ENCODE measurements at places on chromosomes 1 and 21.

- DNase-seq, result no peak
Observed at GRCh38 chr1:7046314-7046713, 261.1 kb downstream of the CAMTA1 start.

DNA sequence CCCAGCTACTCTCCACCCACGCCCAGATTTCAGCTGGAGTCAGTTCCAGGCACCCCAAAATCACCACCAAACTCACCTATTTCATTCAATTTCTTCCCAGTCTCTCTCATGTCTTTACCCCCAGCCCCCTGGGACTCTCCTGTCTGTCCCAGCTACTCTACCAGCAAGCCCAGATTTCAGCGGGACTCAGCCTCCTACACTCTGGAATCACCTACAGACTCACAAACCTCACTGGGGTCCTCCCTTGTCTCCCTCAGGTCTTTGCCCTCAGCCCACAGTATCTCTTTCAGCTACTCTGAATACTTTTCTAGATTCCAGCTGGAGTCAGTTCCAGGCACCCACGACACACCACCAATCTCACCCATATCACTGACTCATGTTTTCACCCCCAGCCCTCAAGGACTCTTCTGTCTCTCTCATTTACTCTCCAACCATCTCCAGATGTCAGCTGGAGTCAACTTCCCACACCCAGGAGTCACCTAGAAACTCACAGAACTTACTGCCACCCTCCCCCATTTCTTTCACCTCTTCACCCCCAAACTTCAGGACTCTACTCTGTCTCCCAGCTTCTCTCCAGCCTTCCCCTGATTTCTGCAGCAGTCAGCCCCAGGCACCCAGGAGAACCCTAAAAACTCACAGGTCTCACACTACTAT lies 1529.3 kb upstream of the TPTE start:
- DNase-seq, result no peak

DNA sequence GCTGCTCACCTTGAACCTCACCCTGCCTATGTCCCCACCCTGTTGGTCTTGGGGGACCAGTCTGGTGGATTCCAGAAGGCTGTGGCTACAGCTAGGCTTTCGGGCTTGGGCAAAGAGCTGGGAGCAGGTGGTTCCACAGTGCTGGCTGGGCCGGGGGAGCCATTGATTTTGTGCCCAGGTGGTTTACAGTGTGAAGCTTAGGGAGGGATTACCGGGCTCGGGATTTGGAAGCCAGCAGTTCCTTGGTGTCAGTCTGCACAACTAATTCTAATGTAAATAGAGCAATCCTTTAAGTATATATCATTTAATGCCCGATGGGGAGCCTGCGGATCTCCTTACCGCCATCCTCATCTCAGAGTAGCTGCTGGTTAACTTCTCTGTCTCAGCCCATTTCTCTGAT lies 38.2 kb downstream of the PRDM16 start:
- DNase-seq, result no peak

DNA sequence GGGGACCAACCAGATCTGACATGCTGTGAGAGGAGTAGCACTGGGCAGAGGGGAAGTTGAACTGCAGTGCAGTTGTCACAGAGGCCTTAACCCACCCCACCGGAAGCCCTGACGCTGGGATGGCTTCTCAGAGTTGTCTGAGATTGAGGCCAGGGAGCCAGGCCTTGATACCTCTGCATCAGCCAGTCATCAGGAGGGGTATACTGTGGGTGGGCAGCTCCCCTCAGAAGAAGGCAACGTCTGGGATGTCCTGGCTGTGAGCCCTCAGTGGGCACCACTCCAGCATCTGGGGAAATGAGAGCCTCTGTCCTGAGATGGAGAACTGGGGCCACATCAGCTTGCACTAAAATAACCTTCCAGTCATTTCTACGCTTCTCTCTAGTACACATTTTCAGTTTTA lies 47.9 kb upstream of the BCAR3 start:
- no peak for DNase-seq

DNA sequence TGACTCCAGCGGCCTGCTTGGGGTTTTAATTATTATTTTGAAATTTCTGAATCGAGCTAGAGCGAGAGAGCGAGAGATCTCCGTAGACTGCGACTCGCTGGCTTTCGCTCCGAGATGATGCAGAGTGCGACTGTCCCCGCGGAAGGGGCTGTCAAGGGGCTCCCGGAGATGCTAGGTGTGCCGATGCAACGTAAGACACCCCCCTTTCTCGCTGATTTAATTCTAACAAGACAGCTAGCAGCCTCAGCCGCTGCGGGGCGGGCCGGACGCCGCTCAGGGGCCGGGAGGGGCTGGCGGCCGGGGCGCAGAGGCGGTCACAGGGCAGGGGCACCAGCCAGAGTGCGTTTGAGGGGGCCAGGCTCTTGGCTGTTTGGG lies 339 bp downstream of the LHX4 start:
- no peak for DNase-seq

- DNase-seq, result no peak
Observed at GRCh38 chr1:64546013-64546412, 76.1 kb downstream of the CACHD1 start.

DNA sequence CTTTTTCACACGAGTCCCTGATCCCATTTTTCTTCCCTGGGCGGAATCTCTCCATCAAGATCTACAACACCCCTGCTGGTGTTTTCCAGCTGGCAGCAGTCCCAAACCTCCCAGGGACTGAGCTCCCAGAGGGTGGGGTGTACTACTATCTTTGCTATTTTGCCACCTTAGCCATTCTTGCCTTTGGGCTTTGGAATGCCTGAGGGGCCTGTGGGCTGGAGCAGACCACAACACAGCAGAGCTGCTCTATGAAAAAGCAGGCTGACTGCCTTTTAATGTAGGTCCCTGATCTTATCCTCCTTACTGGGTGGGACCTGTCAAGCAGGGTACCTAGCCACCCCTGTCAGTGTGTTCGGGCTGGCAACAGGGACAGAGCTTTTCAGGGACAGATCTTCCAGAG lies 91.9 kb downstream of the KCNT2 start:
- DNase-seq, result no peak

GRCh38 chr1:27597516-27598294 lies 6.2 kb downstream of the AHDC1 start:
- no peak for DNase-seq

- DNase-seq, result no peak
Observed at GRCh38 chr21:44321846-44322450, 17.2 kb downstream of the CFAP410 start.

DNA sequence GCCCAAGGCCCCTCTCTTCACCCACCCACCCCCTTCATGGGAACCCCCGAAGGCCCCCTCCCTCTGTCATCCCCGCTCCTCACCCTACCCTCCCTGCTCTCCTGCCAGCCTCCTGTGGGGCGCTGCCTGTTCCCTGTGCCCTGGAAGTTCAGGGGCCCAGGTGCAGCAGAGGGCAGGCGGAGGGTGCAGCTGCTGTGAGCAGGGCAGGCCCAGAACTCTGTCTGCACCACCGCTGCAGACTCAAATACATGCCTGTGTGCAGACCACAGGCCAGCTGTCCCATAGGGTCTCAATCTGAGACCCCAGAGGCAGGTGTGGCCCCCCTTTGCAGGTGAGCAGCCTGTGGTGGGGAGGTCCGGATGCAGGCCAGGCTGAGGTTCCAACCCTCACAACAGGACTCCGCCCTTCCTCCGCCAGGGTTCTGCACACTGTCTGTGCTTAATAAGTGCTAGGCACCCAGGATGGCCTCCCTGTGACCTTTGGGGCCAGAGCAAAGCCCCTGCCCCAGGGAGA lies 62.5 kb downstream of the WNT9A start:
- DNase-seq, result no peak

DNA sequence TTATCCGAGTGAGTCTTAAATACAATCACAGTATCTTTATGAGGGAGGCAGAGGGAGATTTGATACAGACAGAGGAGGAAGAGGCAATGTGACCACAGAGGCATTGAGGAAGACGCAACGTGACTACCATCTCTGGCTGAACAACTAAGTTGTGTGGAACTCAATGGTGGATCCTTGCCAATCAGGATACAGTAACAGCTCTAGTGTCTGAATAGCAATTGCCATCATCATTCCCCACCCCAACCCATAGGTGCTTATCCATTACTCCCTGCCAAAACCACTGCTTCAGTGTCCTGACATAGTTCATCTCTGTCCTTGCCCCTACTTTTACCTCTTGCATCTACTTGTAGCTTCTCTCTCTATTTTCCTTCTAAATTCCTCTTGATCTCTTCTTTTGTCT lies 20.5 kb upstream of the RHBDL2 start:
- DNase-seq, result no peak

- no peak for DNase-seq
Observed at GRCh38 chr1:22910986-22911651, 61.5 kb downstream of the LACTBL1 start.

GRCh38 chr1:15835205-15835740 lies 12.2 kb upstream of the SPEN start:
- peak; percentile 27 for DNase-seq

DNA sequence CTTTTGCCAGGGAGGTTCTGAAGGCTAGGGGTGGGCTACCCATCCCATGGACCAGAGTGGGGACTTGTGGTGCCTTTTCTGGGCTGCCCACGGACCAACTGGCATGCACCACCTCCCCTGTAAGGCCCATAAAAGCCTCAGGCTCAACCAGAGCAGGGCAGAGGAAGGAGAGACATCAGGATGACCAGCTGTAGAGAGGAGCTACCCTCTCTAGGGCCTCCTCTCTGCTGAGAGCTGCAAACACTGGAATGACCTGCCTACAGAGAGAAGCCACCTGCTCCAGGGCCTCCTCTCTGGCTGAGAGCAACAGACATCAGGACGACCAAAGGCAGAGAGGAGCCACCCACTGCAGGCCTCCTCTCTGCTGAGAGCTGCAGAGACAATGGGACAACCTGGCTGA lies 140.9 kb downstream of the EIF4G3 start:
- no peak for DNase-seq

DNA sequence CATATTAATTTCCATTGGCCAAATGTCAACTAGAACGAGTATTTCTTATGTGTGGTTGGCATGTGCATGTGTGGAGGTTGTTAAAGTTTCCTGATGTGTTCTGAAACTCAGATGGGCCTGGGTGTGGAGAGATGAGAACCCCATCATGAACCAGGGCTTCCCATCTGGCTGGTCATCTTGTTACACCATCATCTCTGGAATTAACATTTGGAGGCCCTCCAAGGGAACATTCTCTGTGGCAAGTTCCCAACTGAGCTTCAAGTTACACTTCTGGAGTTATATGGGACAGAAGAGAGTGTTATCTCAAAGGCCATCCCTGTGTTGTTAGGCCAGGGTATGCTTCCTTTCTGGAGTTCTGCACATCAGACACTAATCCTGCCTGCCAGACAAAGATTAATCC lies 183.6 kb downstream of the TTLL7 start:
- no peak for DNase-seq

- DNase-seq, result no peak
Observed at GRCh38 chr1:183588827-183589226, 1.4 kb downstream of the NCF2 start.

DNA sequence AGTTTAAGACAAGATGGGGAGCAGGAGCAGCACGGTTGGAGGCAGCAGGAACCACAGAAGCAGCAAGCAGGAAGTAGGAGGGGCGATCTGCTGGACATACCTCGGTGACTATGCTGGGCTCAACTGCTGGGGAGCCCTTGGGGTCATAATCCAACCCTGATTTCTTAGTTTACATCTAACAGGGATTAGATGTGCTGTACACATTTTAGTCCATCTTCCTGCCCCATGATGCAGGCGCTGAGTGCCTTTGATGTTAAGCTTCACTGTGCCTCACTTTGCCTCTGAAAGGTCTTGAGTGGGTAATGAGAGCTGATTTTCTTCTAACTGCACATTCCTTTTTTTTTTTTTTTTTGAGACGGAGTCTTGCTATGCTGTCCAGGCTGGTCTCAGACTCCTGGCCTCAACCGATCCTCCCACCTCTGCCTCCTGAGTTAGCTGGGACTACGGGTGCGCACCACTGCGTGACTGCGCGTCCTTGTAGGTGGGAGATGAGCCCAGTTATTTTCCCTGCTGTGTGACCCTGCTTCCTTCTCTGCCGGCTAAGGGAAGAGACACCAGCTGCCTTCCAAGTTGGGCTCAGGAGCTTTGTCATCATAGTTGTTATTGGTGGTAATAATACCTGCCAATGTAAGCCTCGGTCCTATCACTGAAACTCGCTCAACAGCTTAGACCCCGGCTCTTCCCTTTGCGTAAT lies 1.1 kb upstream of the RCAN3 start:
- no peak for DNase-seq

GRCh38 chr1:43942411-43942810 lies 4.3 kb upstream of the IPO13 start:
- no peak for DNase-seq

GRCh38 chr21:45535341-45536081 lies 6.7 kb downstream of the SLC19A1 start:
- no peak for DNase-seq

DNA sequence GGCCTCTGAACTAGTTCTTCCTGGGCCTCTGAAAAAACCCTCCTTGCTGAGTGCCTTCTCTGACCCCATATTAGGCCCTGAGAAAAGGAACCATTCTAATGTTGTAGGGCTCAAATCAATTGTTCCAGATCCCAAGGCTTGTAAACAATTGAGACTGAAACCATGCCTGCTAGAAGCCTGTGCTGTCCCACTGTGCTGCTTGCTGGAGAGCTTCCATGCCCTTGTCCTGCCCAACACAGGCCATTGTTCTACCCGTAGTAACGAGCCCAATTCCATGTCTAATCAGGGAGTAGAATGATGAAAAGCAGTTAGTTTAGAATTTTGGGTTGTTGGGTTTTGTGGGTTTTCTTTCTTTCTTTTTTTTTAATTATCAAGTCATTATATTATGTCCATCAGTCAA lies 47.4 kb downstream of the ZNF281 start:
- no peak for DNase-seq

DNA sequence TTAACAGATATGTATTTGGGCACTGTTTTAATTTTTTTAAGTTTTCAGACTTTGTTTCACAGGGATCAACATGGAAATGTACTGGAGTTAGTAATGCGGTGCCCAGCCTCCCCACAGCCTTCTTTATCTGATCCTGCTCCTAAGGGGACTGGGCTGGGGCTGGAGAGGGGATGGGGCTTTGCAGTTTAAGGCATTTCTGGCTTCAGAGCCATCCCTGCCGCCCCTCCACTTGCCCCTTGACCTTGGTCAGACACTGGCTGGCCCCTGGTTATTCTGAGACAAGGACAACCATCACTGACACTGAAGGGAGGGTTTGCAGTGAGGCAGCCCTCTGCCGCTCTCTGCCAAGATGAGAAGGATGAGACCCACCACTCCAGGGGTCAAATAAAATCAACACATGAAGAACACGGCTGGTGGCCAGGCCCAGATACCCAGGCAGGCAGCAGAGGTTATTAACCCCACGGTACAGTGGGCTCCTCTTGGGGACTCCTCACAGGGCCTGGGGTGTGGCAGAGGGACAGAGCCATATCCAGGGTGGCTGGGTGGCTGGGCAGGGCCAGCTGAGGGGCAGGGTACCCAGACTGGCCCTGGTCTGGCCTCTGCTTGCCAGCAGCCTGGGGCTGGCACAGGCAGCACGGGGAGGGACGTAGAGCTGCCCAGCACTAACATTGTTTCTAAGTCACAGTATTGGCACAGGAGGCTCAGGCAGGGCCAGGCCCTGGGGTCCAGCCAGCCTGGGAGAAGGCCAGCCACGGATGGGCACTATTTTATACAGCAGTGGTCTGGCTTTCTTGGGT lies 7.2 kb upstream of the UBE2U start:
- DNase-seq, result no peak

DNA sequence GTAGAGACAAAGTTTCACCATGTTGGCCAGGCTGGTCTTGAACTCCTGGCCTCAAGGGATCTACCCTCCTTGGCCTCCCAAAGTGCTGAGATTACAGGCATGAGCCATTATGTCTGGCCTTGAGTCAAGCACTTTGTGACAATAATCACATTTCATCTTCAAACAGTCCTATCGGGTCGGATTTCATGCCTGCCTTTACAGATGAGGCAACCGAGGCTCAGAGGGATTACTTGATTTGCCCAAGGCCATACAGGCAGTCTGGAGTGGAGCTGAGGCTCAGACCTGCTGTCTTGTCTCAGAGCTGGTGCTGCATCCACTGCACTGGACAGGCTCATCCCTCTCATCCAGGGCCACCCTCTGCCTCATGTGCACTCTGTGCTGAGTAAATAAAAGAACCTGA lies 26.6 kb downstream of the FAM151A start:
- DNase-seq, result no peak

All from stimulated activated CD4-positive, alpha-beta T cell treated with anti-CD3 and anti-CD28 coated beads, Interleukin-1b, Interleukin-23, amount 100 ng/mL, for 1 hour (primary cell).